IMR-90 (cell line): ENCODE measurements at places on chromosomes 3 and 15. TPM values are rescaled to one million over a fixed set of nuclear protein-coding genes. Genes with fewer than 3 reads are reported as not detected.
A peak's percentile ranks its signal among the peaks of the same experiment; 100 is the strongest.

ITGA11 gene
- polyA plus RNA-seq = 5.6 and 6.6 TPM in 2 replicates

THSD4 gene
- polyA plus RNA-seq = 30.5 and 31.1 TPM in 2 replicates

SLC38A3 gene
- 0.12 and 0.36 TPM in 2 replicates for polyA plus RNA-seq

MUC13 gene
- not detected in 2 replicates for polyA plus RNA-seq

ZNF385D gene
- 0.57 and 2.4 TPM in 2 replicates for polyA plus RNA-seq

HACL1 gene
- polyA plus RNA-seq = 9.9 and 11.1 TPM in 2 replicates

BTLA gene
- polyA plus RNA-seq = not detected in 2 replicates

UBE2E2 gene
- polyA plus RNA-seq = 32.7 and 35.2 TPM in 2 replicates

AAGAB gene
- 21.6 and 26.1 TPM in 2 replicates for polyA plus RNA-seq

- no peak for DNase-seq
These were observed 62.3 kb upstream of the GATA2 start for GRCh38 chr3:128555098-128555825.

GRCh38 chr3:158671821-158672214 lies 630 bp downstream of the LXN start:
- peak; percentile 10 for DNase-seq

DNA sequence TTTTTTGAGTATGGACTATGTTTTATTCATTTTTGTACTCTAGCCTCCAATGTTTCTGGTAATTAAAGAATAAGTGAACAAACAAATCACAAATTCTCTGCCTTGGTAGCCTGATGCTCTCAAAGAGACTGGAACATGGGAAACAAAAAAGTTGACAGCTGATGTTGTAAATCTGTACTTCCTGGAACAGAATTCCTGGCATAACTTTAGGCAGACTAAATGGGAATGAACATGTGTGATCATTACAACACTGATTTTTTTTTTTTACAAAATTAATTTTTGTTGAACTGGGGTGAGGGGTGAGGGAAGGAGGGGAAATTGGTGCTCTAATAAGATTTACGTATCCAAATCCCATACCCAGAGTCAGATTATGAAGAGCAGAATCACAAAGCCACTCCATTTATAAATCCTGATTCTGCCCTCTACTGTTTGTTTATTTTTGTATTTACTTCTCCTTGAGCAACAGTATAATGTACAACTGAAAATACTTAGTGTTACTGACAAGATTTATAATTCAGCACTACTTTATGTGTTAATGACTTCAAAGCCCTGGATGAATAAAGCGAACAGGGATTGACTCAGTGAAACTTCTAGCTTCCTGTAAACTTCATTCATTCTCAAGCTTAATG lies 165.0 kb downstream of the FRMD5 start:
- peak; percentile 60 for DNase-seq

DNA sequence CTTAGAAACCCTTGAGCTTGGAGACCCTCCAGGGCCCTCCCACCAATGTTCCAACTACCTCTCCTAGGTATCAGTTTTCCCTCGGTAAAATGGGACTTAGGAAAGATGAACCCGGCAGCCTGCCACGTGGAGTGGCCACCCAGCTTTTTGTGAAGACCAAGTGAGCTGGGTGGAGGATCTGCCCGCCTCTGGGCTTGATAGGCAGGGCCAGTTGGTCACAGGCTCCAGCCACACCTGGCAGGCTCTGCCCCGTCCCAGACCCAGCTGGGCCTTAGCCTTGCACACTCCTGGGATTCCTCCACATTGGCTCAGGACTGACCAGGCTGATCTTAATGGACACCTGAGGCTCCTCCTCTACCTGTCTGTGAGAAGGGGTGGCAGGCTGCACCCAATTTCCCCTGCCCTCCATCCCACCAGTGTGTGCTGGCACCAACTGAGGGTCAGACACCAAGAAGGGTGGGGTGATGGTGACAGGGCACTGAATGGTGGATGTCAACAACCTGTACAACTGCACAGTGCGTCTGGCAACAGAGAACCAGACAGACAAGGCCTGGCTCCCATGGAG lies 761 bp upstream of the GRIP2 start:
- DNase-seq = no peak

DNA sequence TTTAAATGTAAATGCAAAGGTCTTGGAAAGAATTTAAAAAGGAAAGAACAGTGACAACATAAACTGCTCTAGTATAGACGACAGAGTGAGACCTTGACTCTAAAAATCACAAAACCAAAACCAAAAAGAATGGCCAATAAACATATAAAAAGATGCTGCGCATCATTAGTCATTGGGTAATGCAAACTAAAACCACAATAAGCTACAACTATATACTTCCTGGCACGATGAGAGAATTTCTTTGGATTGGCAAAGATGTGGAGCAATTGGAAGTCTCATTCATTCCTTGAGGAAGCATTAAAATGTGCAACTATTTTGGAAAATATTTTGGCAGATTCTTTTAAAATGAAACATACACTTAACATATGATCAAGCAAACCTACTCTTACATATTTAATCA lies 98.7 kb upstream of the ZPLD1 start:
- no peak for DNase-seq

DNA sequence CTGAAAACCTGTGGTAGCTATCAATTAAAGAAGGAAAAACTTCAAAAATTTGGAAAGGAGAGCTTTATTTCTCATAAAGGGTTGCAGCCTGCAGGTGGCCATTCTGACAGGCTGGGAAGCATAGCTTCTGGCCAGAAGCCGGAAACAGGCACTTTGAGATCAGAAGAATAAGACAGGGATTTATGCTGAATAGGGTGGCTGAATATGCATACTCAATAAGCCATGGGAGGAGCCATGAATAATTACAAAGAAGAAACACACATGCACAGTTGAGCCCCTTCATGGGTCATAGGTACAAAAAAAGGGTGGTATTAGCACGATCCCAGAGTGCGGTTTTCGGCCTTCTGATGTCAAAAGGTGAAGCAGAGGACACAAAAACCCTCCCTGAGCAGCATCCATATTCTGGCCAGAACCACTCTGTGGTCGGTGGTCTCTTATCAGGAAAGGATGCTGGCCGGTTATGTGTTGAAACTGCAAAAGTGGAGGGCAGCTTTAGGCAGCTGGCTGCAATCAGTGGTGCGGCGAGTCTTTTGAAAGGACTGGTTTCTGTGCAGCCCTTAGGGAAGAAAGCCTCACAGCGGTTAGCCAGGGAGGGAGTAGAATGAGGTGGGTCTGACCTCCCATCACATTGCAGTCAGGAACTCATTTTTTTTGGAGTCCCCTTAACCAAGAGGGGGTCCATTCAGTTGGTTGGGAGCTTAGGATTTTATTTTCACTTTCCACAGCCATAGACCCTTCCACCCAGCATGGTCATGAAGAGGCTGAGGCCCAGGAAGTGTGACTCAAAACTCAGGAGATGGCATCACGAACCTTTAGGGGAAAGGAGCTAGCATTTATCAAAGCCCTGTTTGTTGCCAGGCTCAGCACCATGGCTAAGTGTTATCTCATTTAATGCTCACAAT lies 34.7 kb upstream of the CCDC174 start:
- no peak for DNase-seq

DNA sequence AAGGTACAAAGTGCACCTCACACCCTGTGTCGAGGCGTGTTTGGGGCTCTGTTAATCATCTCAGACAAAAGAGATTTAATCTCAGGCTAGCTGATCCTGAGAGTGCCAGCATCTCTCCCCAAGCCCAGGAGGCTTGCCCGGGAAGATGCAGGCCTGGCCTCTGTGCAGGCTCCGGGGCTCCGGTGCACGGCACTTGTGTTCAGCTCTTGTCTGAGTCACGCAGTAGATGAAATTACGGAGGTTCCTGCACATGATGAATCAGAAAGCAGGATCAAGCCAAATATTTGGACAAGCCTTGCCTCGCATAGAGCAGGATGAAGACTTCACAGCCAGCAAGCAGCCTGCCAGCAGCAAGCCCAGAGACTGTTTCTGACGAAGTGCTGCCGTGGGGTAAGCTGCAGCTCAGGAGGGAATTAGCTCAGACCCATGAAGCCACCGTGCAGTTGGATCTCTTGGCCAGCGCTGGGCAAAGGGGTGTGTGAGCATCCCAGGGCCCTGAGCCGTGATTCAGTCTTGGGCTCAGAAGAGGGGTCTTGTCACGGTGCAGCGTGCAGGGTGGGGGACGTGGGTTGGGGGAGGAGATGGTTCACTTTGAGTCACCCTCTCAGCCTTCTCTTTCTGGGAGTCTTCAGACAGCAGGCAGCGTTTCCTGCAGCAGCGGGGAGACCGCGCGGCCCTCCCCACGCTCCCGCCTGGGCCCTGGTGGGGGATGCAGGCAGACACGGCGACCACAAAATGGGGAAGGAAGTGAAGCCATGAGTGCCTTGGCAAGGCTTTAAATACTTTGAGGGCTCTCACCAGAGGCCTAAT lies 89.2 kb upstream of the MEF2A start:
- peak; percentile 100 for DNase-seq

GRCh38 chr3:57227930-57228751 lies 612 bp downstream of the APPL1 start:
- peak; percentile 41 for DNase-seq

DNA sequence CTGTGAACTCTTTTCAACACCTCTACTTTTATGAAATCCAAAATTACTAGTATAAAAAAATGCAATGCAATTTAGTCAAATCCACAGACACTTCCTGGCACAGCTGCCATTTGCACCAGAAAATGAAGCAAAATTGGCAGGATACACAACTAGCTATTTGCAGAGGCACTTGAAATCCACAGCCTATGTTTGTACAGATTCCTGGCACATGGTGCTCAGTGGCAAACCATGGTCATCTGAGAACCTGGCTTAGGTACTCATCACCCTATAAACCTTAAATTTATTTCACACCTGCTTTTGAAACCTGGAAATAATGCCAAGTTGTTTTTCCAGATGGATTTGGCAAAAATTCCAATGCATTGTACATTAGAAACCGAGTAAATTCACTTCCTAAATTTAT lies 20.2 kb upstream of the PPM1L start:
- no peak for DNase-seq

GRCh38 chr3:126743350-126743749 lies 39.3 kb downstream of the CHCHD6 start:
- no peak for DNase-seq

GRCh38 chr15:26234976-26235767 lies 372.0 kb upstream of the ATP10A start:
- no peak for DNase-seq

DNA sequence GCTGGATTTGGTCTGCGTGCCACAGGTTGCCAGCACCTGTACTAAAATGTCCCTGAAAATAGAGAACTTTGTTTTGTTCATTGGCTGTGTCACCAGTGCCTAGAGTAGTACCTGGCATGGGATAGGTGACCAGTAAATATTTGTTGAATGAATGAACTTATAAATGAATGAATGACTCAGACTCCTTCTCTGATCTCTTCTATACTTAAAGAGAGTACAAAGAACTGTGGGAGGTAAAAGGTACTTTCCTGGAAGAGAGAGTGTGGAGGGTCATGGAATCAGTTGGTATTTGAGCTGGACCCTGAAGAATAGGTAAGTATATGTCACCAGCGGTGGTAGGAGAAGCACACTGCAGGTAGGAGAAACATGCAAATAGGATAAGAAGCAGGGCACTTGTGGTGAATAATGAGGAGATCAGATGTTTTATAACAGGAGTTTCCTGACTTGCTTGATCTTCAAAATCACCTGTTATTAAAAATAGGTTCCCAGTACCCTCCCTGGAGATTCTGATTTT lies 149.4 kb downstream of the LPP start:
- DNase-seq = no peak

DNA sequence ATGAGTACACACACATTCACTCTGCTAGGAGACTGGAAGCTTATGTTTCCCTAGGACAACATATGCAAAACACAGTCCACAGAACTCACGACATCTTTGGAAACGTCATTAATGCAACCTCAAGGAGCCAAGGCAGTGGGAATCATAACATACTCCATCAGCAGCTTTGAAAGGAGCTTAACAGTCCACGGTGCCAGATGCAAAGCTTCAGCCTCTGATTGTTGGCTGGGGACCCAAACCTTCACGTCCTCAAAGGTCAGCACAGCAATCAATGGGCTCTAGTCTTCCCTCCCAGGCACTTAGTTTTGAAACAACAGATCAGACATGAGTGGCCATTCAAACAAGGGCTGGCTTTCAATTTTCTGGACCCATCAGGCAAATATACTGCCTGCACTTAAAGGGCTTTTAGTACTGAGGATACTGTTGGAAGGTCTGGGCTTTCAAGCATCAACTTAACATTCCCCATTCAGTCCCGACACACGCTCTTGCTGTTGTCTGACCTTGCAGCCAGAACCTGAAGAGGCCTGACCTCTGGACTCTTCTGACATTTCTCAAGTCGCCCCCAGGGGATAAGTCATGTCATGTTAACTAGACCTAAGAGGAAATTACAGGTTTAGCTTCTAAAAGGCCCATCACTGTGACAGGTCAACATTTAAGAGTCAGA lies 223.0 kb downstream of the PDZRN3 start:
- DNase-seq = peak; percentile 60

DNA sequence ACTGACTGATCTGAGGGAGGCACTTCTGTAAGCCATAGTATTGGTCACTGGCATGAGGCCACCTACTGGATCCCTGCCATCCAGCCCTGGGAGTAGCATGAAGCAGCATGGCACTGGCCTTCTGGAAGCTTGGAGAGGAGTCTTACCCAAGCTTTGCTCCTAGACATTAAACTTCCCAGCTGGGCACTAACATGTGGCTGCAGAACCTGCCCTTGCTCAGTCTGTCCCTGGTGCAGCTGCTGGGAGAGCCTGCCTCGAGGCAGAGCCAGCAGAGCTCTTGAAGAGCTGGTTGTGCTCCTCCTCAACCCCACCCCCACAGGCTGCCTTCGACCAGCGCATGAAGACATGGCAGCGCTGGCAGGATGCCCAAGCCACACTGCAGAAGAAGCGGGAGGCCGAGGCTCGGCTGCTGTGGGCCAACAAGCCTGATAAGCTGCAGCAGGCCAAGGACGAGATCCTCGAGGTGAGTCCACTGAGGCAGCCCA lies 17.1 kb upstream of the SNX22 start:
- peak; percentile 44 for DNase-seq

DNA sequence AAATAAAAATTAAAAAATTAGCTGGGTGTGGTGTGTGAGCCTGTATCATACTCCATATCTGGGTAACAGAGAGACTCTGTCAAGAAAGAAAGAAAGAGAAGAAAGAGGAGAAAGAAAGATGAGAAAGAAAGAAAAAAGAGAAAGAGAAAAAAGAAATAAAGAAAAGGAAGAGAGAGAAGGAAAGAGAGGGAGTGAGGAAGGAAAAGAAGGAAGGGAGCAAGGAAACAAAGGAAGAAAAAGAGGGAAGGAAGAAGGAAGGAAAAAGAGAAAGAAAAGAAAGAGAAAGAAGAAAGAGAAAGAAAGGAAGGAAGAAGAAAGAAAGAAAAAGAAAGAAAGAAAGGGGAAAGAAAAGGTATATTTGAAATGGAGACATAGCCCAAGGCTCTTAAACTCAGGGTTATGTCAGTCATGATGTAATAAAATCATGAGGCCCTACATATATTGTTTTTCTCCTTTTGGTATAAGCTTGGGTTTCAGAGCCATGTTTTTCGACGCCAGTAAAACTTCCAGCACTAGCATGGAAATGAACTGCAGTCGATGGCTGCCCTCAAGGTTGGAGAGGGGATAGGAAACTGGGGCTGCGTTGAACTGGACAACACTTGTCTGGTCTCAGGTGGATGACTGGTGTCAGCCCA lies 38.0 kb upstream of the RFTN1 start:
- no peak for DNase-seq

GRCh38 chr3:131079086-131079485 lies 52.4 kb downstream of the NEK11 start:
- DNase-seq = no peak

GRCh38 chr3:194607592-194608389 lies 25.4 kb downstream of the TMEM44 start:
- no peak for DNase-seq

- DNase-seq = peak; percentile 33
These were observed 75.7 kb upstream of the FBN1 start for GRCh38 chr15:48721061-48721810.
